Mesenteric fat pad (tissue), 1 donor: ENCODE measurements at places on chromosomes 5 and 9. TPM values are rescaled to one million over a fixed set of nuclear protein-coding genes. Genes with fewer than 3 reads are reported as not detected.

ALDH1B1 gene
- 26.3 TPM for total RNA-seq

- DNase-seq = no peak
These were observed 323.1 kb upstream of the ACTBL2 start for GRCh38 chr5:57805732-57806131.

SLC6A7 gene
- not detected for total RNA-seq

- DNase-seq = no peak
These were observed 92.9 kb upstream of the CLINT1 start for GRCh38 chr5:157951673-157952373.

INSL4 gene
- total RNA-seq = not detected

- DNase-seq = no peak
These were observed 1088.1 kb downstream of the NR2F1-AS1 start for GRCh38 chr5:92492908-92493307.
